ENCODE measurements at places on chromosomes 3 and 15.

- no peak for DNase-seq
Observed at GRCh38 chr3:53166206-53166605, 5.2 kb downstream of the PRKCD start.

DNA sequence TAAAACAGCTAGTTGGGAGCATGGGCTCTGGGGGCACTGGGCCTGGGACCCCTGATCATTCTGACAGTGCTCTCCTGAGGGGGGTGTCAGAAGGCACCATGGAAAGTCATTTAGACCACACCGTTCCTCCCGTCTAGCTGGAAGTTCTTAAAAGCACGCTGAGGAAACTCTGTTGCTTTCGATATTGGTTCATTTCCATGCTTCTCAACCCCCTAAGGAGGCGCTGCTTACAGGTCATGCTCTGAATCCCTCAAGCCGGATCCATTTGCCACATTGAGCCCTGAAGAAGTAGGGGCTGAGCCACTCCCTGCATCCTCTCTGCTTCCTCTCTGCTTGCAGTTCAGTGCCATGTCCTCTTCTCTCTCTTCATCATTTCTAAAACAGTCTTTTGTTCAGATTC lies 187.2 kb downstream of the CACNA2D3 start:
- no peak for DNase-seq

GRCh38 chr3:46301122-46301835 lies 52.6 kb upstream of the CCR2 start:
- DNase-seq = no peak

GRCh38 chr3:121748680-121749275 lies 763 bp downstream of the GOLGB1 start:
- no peak for DNase-seq
